Left lung (tissue), 14 donors: ENCODE measurements at places on chromosomes 11 and 22. TPM values are rescaled to one million over a fixed set of nuclear protein-coding genes. Genes with fewer than 3 reads are reported as not detected.
A peak's percentile ranks its signal among the peaks of the same experiment; 100 is the strongest.

P2RX3 gene
- total RNA-seq = not detected

DNA sequence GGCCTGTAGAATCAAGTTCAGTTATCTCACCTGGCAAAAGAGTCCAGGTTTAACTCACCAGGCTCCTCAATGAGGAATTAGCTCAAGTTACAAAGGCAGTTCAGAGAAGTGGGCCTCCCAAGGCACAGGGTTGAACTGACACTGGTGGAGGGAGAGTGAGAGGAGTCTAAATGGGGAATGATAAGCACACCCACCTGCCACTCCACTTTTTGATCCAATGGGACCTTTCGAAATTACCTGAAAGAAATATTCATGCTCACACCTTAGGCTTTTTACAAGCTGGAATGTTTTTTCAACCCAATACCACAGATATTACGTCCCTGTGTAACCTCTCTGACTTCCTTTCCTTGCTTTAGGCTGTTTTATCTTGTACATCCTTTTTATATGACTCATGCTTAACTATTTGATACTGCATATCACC lies 642.7 kb upstream of the TENM4 start:
- no peak for DNase-seq

GRCh38 chr11:75272391-75272790 lies 31.8 kb downstream of the TPBGL start:
- no peak for DNase-seq

GRCh38 chr11:94325681-94326080 lies 21.3 kb downstream of the IZUMO1R start:
- no peak for DNase-seq

PANX3 gene
- not detected for total RNA-seq

DEUP1 gene
- 0.50 TPM for total RNA-seq

DNA sequence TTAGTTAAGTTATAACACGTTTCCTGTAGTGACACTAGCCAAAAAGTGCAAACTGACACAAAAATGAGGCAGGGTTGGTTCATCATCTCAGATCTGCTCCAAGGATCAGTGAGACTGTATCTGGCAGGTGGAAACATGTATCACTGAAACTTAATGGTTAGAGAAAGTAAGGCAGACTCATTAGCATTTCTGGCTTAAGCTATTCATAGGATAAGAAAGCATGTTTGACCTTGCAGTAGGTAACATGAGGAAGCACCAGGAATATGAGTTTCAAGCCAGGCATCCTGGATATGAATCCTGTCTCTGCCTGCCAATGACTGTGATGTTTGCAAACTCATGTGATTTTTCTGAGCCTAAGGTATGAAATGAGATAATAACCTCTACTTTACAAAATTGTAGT lies 732.1 kb downstream of the NELL1 start:
- no peak for DNase-seq

GRCh38 chr11:127631974-127632373 lies 631.4 kb upstream of the KIRREL3 start:
- no peak for DNase-seq

DNA sequence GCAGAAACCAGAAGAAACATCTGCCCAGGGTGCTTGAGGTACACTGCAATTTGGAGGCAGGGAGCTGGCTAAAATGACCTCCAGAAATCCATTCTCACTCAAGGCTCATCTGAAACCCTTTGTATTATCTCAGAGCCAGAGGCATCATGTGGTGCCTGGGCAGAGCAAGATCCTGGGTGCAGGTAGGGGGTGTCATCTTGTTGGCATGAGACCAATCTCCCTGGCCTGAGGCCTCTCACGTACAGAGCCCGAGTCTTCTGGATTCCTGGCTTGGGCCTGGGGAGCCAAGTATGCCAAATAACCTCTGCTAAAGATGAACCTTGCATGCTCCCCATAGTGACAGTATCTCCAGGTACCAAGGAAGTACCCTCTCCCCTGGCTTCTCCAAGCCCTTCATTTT lies 2.4 kb downstream of the LMO1 start:
- DNase-seq = no peak

GRCh38 chr11:6968816-6969215 lies 42.6 kb downstream of the ZNF215 start:
- no peak for DNase-seq

MMP12 gene
- total RNA-seq = 0.71 TPM

GRCh38 chr11:73466643-73467042 lies 90.4 kb downstream of the RELT start:
- no peak for DNase-seq

DNA sequence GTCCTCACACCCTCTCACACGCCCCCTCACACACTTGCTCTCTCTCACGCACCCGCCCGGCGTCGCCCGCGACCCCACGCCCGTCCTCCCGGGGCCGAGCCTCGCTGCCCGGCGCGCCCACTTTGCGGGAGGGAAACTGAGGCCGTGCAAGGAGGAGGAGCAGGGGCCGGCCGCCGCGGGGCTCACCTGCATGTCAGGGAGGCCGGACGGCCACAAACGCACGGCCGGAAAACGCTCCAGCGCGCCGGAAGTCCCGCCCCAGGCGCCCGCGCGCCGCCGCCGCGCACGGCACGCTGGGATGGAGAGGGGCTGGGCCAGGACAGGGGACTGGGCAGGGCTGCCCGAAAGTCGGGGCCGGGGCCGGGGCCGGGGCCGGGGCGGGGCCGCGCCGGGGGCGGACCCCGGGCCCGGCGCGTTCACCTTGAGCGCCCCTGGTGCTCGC lies at the start of gene CHID1:
TSS of gene CHID1 (minus strand) at position 222 of the 442 bp plus-strand sequence. CDS start 5,994 bp downstream, outside the sequence.
- DNase-seq = peak; percentile 89

DNA sequence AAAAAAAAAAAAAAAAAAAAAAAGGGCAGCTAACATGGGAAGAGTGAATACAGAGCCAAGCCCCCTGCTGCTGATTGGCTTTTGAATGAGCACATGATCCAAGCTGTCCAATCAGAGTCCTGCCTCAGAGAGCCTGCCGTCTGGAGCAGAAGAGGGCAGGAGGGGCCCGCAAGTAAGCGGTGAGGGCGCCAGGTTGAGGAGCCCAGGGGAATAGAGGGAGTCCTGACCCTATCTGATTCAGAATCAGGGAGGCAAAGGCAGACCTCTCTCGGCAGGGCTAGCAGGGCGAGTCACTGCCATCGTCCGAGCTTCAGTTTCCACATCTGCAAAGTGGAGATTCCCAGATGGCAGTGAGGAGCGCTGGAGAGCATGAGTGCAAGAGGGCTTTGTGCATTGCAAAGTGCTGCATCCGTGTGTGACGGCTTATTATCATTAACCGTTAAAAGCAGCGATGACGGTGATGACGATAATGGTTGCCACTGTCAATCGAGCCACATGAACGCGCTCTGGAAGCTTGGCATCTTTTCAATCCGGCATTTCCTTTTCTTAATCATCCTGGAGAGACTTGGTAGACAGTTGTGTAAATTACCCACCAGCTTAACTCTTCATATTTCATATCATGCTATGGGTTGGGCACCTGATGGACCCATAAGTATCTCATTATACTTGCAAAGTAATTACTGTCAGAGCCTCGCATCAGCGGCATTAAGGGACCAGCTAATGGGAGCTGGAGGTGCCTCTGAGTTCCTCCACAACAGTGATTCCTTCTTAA lies 68.6 kb upstream of the ATXN10 start:
- DNase-seq = no peak

DNA sequence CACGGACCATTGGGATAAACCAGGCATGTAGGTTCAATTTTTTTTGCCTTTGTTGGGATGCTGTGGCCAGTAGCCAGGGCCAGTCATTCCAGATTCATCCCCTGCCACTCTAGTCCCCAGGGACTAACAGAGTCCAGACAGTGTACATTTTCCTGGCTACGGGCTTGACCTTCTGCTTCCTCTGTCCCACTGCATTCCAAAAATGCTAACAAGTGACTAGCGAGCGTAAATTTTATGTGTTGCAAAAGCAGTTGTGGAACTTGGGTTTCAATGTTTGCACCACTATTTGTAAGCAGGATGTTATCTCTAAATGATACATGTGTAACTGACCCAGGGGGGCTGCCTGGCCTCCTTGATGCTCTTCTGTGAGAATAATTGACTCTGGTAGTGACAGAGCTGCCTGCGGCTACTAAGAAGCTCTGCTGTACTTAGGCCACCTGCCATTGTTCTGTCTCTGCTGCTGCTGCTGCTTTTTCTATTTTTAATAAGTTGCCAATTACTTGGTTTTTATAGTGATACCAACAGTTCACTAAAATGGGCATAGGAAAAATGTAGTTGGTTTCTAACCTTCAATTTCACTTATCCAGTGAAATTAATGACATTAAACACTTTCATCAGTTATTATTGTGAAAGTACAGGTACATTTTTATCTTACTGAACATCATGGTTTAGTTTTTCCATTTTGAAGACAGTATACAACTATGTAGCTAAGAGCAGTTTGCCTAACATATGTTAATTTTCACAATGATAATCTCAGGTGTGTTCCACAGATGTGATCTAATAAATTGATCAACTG lies 26.8 kb downstream of the TNRC6B start:
- no peak for DNase-seq

GRCh38 chr11:78846269-78846668 lies 271.6 kb upstream of the NARS2 start:
- no peak for DNase-seq

- no peak for DNase-seq
These were observed 95.9 kb downstream of the ARHGAP8 start for GRCh38 chr22:44848296-44848741.

- DNase-seq = no peak
These were observed 320.8 kb downstream of the BLID start for GRCh38 chr11:121795174-121795573.

GRCh38 chr22:22771696-22772377 lies 115.8 kb upstream of the IGLL5 start:
- no peak for DNase-seq

DNA sequence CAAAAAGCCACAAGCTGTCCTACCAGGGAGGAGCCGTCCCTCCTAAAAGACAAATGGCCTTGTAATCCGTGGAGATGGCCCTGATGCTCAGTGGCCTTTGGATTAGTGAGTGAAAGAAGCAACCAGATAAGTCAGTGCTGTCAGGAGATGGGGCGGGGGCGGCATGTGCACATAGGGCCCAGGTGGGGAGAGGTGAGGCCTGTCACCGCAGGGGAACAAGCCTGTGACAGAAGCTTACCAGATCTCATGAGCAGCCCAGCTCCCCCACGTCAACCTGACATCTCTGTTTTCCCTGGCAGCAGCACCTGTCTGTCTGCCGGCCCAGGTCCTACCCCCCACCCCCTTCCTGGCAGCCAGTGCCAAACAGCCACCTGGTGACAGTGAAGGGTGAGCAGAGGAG lies 162.6 kb downstream of the BUD13 start:
- DNase-seq = no peak

MS4A3 gene
- total RNA-seq = not detected

CEND1 gene
- total RNA-seq = 0.47 TPM

GRCh38 chr11:66084821-66085475 lies 14.9 kb downstream of the PACS1 start:
- DNase-seq = no peak

MS4A7 gene
- total RNA-seq = 143 TPM

OR2D2 gene
- total RNA-seq = not detected

- no peak for DNase-seq
These were observed 11.5 kb upstream of the CRKL start for GRCh38 chr22:20905415-20906386.

GRCh38 chr22:42418811-42419242 lies 13.4 kb downstream of the NFAM1 start:
- DNase-seq = no peak

DNA sequence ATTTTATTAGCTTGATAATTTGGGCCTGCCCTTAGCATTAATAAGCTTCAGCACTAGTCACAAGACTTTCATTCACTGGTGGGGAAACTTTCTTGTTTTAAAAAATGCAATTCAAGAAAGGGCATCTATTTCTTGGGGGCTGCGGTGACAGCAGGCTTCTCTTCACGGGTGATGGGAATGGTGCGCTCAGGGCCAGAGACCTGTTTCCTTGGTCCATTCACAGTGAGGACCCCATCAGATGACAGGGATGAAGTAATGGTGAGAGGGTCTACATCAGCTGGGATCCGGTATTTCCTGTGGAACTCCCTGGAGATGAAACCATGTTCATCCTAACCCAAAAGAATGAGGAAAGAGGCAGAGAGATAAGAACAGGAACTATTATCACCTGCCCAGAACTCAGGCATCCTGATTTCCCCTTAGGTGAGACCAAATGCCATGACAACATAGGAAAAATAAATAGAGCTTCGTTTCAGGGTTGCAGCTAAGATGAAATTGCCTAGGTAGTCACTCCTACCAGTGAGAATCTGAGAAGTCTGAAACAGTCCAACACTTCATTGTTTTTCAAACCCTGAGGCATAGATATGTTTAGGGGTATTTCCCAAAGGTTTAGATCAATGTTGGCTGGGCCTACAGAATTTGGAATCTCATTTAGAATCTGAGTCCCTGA lies 2.8 kb downstream of the CRYAB start:
- DNase-seq = no peak

PNPLA3 gene
- 2.4 TPM for total RNA-seq

- DNase-seq = no peak
These were observed 910.2 kb downstream of the OPCML start for GRCh38 chr11:132621976-132622580.

GRCh38 chr11:59666969-59667368 lies 1.9 kb downstream of the PATL1 start:
- DNase-seq = no peak

DNA sequence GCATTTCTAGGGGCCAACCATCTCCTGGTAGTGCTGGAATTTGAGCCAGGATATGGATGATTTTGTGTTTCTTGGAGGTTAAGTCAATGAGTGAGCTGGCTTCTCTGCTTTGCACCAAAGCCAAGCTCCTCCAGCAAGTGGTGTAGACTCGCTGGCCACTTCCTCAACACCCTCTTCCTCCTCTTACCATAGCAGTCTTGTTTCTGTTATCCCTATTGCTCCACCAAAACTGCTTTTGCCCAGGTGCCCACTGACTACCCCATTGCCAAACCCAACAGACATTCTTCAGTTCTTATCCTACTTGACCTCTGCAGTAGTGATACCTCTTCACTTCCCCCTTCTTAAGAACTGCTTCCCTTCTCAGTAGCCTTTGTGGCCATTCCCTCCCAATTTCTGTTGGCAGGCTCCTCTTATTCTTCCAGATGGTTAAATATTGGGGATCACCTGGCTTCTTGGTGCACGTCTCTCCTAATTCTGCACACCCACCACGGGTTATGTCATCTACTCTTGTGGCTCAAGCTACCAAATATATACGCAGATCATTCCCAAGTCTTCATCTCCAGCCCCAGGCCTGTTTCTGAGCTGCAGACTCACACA lies 7.0 kb upstream of the PRG2 start:
- no peak for DNase-seq

SMPD1 gene
- 79.3 TPM for total RNA-seq

GRCh38 chr11:95682552-95682951 lies 107.0 kb downstream of the FAM76B start:
- no peak for DNase-seq

- DNase-seq = no peak
These were observed 13.2 kb downstream of the BARX2 start for GRCh38 chr11:129388824-129389223.

DNA sequence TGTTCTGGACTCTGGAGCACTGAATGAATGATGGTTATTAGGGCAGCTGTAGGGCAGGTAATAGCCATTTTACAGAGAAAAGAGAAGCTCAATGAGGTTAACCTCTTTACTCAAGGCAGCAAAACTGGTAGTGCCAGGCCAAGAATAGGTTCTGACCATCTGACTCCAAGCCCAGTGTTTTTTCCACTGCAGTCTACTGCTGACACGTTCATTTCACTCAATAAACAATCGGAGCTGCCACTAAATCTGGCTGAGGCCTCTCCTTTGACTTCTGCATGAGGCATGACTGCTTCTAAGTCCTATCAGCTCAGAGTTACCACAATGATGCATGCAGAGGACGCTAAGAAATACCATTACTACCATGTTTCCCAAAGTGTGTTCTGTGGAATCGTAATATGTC lies 117.6 kb downstream of the ARL14EP start:
- DNase-seq = no peak

DAGLA gene
- total RNA-seq = 4.2 TPM
